ENCODE measurements at places on chromosomes 2 and 18.

DNA sequence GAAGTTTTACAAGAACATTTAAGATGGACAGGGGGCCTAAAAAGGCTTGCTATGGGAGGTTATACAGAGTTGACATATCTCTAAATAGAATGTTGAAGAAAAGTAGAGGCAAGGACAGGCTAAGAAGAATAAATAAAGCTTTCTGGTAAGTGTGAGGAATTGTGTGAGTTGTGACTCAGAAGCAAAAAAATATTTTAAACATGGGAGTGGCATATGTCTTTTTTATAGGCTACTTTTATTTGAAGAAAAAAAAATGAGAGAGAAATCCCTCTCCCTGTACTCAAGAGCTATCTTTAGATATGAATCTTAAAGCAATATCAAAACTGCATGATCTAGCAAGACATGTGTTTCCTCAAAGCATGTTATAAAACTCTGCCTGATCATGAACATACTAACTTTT lies 41.1 kb downstream of the RAB3GAP1 start:
- no peak for DNase-seq

DNA sequence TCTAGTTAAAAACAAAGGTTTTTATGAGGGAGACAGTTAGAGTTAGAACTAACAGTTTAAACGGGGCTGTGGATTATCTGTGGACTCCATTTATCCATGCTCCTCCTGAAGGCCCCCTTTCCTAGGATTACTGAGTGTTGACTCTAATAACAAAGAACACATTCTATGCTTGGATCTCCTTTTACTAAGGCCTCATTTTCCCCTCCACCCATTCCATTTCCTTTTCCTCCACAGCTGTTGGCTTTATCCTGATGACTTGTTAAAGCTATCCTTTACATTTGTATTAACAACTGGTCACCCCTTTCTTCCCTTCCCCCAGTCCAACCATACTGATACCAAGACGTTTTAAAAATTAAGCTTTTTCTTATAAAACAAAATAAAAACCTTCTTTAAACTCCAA lies 220.6 kb downstream of the SRBD1 start:
- no peak for DNase-seq

DNA sequence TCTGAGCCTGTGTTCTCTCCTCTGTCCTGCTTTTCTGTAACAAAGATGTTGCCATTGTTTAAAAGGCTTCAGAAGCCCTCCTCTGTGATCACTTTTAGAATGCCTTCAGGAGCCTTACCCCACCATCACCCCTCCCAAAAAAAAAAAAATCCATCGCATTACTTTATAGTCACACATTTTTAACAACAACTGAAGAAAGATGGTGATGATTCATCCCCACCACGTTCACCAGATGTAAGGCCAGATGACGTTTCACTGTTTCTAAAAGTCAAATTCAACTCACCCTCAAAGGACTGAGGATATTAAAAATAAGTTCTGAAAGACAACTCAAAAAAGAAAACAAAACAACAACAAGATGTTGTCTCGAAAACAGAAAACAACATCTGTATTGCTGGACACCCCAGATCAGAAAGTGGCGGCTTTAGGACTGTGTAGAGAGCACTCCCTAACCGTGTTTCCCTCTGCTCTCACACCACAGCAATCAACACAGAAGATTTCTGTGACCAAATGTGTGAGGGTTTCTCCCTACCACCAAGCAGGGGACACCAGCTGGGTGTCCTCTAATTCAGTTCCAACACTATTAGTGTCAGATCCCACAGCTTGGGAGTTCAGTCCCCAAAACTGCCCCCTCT lies 61.9 kb upstream of the CREB1 start:
- no peak for DNase-seq

DNA sequence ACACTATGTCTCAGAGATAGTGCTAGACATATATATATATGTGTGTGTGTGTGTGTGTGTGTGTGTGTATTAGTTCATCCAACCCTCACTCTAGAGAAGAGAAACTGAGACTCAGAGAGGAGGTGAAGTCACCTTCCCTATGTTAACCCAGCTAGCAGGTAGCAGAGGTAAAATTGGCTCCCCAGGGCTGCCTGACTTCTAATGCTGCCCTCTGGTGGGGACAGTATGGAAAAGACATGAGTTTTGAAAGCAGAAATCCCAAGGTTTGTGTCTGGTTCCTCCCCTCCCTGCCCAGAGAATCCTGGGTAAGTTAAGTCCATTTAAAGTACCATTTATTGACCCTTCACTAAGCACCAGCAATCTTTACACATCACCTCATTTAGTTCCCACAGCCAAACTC lies 137.7 kb downstream of the THNSL2 start:
- peak; percentile 1 for DNase-seq

DNA sequence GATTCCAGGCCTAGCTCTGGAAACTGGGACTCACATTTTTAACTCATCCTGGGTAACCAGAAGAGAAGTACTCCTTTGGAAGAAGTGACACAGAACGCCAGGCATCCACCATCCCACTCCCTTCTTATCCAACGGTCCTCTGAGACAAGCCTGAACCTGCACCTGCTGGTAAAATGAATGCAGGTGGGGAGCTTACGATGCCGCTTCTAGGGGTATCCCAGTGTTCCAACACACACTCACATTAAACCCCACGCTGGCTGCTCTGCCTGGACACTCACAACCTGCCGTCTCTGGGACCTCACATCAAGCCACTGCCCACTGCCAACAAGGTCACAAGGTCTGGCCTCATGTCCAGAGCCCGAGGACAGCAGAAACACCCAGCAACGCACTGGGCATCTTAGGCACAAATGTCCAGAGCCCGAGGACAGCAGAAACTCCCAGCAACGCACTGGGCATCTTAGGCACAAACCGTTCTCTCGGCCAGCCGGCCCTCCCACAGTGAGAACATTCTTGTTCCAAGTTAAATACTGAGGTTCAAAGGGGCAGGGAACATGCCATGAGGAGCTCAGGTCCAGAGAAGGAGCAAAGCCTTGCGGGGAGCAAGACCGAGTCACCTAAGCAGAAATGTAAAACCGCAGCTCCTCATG lies 9.9 kb downstream of the SLC66A2 start:
- no peak for DNase-seq
